Activated T-helper 2 cell treated with anti-CD3 and anti-CD28 coated beads, Interferon-gamma antibody, Interleukin-2, Interleukin-4, amounts not matched to agents 10 μg/mL and 5 μg/mL and 100 μg/mL, durations not matched to agents 14 hours and 24 hours and 36 hours (primary cell): ENCODE measurements at places on chromosomes 11 and 22.

GRCh38 chr11:124897674-124898262, at the start of gene ROBO4:
Gene ROBO4 (minus strand): TSS chr11:124897865. CDS start chr11:124897795, 70 bp downstream.
- no peak for DNase-seq

DNA sequence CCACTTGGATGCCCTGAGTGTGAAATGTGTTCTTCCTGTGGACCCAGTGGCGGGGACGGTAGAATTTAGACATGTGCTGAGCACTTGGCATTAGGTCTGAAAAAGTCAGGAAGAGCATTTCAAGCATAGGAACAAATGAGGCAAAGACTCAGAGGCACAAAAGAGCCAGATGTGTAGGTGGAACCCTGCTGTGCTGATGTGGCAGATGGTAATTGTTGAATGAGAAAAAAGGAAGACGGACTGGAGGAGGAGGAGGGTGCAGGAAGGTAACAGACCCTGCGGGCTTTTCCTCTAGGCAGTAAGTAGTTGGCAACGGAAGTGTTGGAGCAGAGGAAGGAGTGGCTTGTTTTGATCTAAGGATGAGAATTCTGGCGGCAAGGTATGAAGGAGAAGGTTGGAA, 985.8 kb downstream of the TBC1D22A start:
- DNase-seq: no peak

- no peak for DNase-seq
Measured at GRCh38 chr11:117618302-117618981, 178.6 kb downstream of the DSCAML1 start.

DNA sequence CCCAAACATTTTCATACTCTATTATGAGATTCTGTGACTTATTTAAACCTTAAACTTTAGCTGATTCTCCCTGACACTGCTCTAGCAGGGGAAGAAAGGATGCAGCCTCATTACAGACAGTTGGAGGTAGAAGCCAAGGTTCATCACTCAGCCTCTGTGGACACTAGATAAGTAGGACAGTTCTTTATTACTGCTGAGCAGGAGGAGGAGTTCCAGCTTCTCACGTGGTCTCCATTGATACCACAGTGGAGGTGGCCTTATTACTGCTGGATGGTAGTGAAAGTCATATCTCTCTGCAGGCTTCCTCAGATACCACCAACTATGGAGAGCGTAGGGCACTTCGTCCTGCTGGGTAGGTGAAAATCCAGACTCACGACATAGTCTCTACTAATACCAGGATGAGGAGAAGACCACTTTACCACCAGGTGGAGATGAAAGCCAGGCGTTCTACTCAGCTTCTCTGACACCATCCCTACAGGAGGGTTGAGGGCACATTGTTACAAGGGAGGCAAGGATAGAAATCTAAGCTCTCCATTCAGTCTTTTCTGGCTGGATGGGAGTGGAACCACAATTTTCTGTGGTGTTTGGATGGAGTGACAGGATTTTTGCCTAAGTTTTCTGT, 13.1 kb upstream of the ANGPTL5 start:
- no peak for DNase-seq

GRCh38 chr11:77568916-77569675, 20.7 kb upstream of the AQP11 start:
- DNase-seq: no peak

DNA sequence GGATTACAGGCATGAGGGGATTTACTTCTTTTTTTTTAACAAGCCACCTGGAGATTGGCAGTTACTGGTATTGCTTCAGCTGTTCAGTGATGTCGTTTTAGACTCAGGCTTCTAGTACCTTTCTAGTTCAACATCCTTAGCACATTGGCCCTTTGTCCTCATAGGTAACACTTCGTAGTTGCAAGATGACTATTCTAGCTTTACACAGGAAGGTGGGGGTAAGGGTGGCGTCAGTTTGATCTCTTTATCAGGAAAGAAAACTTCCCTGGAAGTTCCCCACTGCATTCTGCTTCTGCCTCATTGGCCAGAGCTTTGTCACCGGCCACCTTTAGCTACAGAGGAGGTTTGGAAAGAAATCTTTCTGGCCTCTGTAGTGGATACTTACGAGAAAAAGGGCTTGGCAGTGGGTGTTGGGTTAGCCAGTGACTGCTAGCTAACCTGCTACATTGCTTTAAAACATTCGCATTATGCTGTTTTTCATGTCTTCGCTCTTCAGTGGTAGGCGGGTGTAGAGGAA, 40.7 kb downstream of the SFI1 start:
- DNase-seq: peak; percentile 26

DNA sequence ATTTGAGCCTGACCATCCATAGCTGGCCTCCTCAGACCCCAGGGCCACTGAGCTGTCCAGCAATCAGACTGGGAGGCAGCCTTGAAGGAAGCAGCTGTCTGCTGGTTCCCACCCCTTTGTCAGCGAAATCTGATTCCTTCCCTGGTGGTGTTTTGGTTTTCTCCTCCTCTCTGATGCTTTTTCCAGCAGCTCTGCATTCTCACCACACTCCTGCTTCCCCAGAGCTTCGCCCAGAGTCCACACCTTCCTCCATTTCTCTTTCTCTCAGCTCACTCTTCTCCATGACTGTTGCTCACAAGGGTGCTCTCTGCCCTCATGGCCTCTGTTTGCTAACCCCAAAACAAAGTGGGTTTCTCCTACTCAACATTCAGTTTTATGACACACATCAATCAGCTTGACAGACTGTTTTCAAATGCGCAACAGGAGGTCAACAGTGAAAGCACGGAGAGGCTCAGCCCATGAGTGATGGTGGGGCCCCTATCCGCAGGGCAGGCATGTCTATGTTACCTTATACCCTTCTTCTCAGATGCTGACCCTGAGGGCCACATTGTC, 130.6 kb upstream of the MTNR1B start:
- DNase-seq: no peak

DNA sequence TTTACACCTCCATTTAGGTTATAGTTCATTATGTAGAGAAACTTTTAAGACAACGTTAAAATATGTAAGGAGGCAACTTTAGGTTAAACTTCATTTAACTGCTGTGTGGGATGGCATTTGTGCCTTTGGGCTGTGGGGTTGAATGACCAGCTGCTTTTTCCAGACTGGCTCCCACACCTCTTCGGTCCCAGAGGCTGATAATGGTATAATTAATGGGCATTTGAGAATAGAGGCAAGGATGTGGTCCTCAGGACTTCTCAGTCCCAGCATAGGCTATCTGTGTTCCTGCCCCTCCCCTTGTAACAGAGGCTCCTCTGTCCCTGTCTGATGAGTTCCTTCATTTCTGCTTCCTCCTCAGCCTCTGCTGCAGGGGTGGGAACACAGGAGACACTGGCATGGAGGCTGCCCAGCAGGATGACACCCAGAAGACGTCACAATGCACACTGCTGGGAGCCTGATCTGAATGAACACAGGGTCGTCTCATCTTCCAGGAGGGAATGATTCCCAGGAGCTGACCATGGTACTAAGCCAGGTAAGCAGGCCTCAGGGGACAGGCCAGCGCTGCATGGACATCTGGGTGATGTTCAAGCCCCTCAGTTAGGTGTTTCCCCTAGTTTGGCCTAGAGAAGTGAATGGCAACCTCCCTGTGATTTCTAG, 17.1 kb upstream of the GNAZ start:
- no peak for DNase-seq

DNA sequence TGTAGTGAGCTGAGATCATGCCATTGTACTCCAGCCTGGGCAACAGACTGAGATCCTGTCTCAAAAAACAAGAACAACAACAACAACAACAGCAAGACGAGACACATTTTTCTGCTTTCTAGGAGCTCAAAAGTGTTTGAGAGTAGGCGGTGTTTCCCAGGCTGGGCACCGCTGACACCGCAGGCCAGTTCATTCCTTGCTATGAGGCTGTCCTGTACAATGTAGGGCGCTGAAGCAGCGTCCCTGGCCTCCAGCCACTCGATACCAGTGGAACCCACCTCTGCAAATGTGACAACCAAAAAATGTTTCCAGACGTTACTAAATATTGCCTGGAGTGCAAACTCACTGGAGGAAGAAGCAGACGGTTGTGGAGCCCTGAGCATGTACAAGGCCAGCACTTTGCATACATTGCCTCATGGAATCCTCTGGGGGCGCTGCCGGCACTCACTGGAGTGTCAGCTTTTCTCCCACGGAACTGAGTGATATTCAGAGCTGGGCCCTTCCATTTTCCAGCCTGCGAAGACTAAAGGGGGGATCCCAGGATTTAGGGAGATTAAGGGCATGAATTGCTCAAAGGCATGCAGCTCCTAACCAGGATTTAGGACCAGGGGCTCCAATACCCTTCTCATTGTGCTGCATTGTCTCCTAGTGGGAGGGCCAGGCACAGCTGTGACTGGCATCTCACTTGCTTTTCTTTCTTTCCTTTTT, 5.8 kb upstream of the MIEF1 start:
- peak; percentile 43 for DNase-seq

DNA sequence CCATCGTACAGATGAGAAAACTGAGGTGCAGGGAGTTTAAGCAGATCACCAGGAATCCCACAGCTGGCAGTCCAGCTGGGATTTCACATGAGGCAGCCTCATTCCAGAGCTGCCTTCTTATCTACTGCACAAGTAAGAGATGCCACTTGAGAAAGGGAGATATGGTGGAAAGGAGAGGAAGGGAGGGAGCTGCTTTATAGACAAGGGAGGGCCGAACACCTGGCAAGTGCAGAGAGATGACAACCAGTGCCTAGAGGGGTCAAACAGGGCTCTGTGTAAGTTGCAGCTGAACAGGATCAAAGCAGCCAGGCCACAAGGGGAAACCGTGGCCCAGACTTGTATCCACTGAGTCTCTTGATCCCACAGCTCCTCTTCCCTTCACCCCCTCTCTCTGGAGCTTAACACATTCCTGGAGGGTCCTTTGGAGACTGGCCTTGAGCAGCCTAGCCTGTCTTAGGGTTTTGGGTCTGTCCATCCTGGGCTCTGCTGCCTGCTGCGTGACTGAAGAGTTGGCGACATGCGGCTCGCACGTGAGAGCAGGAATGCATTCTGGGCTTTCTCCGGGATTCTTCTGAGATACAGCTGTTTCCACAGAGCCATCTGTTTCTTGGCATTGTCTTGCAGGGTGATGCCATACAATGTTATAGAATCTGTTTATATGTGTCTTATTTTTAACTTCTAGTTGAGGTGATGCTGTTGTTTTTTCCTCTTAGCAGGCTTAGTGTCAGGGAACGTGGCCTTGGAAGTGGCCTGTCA, 268.5 kb upstream of the SYN3 start:
- no peak for DNase-seq

DNA sequence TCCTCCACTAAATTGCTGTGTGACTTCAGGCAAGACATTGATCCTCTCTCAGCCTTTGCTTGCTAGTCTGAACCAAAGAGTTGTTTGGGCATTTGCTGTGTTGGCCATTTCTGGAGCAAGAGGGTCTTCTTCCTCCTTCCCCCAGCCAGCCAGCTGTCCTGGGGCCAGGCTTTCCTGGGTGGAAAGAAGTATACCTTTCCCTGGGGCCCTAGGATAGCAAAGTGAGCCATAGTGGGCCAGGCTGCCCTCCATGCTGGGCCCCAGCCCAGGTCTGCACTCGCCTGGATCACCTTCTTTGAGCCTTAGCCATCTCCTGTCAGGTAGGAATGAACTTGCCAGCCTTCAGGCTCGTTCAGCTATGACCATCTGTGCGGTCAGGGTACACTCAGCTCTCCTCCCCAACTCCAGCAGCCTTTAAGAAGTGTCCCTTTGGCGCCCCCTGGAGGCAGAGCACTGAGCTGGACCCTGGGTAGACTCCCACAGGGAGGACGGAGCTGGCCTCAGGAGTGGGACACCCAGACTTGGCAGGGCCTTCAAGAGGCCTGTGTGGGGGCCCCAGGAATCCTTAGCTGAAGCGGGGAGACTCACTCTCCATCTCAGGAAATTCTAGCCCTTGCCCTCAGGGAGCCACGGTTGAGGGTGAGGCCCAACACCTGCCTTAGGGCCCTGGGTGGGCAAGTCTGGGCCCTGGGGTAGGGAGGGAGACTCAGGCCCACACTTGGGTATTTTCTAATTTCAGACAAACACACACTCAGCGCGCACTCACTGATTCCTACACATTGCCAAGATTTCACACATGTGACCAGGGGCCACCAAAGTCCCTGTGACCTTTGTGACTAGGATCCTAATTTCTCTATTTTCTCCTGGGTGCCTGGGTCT, 35.6 kb upstream of the TPBGL start:
- DNase-seq: peak; percentile 67

DNA sequence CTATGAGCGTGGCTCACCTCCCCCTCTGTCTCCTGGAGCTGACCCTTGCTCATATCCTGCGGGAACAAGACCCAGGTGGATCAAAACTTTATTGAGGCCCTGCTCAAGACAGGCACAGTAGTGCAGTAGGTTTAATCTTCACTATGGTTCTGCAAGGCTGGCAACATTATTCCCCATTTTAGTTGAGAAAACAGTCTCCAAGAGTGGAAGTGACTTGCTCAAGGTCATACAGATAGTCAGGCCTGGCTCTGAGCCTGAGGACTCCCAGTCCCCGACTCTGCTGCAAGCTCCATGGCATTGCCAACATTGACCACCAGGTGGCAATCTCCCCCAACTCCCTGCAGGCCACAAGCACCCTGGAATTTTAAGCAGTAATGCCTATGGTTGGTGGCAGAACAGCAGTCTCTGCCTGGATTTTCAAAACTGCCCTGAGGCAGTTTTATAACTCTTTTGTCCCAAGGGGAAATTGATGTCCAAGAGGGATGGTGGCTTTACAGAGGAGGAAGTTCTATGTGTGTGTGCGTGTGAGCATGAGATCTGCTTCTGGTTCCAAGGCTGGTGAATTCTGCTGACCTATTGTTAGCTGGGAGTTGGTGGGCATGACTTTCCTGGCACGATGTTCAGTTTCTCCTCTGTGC, 34.1 kb downstream of the NEU3 start:
- peak; percentile 60 for DNase-seq

DNA sequence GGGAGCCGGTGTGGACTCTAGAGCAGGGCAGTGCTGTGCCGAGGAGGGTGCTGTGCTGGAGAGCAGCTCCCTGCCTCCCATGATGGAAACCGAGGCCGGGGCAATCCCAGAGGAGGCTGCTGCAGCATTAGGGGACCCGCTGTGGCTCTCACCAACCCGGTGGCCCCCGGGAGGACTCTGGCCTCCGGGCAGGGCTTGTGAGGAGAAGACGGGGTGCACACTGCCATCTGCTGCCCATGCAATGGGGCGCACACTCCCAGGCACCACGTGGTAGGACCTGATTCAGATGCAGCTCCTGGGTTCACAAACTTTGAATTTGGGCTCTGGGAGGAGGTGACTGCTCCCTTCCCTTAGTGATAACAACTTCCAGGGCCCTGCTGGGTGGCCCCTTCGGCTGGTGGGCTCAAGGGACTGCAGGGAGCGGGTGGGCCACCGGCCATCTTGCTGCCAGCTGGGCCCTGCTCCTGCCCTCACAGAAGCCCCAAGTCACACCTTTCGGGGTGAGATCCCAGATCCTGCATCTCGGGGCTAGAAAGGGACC, 93.8 kb upstream of the FGF3 start:
- no peak for DNase-seq
